ENCODE measurements at places on chromosomes 2 and 18.
A peak's percentile ranks its signal among the peaks of the same experiment; 100 is the strongest.

DNA sequence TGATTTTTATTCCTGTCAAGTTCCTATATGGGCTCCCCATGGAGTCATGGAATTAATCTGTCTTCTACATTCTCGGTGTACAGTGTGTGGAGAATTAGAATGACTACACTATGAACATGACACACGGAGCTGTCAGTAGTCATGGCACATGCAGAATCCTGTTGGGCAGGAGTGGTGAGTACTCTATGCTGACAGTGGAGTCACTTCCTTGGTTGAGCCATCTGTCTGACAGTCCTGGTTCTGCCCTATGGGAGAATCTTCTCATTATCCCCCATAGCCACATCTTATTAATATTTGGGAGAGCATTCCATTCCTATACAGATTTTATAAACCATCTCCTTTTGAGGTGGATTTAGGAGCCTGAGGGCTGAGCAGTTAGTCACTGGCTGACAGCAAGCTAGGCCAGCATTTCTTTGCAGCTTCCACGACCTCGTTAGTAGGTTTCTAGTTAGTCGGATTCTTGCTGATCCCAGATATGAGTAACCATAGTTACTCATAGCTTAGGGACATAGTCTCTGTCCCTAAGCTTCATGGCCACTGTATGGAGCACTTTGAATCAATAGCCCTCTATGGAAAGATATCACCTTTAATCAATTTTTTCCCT, 90.6 kb downstream of the MDH1 start:
- DNase-seq, result no peak

DNA sequence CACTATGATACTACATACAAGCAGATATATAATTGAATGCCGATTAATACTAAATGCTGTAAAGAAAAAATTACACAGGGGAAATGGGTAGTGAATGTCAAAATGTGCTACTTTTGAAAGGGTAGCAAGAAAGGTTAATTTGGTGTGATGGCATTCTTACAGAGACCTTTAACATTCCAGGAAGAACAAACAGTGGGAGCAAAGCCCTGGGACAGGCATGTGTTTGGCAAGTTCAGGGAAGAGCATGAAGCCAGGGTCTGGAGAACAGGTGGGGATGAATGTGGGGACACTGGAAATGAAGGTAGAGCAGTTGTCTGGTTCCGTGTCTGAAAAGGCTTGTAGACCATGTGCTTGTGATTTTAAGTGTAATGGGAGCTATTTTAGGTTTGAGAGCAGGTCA, 82.2 kb upstream of the CYTIP start:
- no peak for DNase-seq

DNA sequence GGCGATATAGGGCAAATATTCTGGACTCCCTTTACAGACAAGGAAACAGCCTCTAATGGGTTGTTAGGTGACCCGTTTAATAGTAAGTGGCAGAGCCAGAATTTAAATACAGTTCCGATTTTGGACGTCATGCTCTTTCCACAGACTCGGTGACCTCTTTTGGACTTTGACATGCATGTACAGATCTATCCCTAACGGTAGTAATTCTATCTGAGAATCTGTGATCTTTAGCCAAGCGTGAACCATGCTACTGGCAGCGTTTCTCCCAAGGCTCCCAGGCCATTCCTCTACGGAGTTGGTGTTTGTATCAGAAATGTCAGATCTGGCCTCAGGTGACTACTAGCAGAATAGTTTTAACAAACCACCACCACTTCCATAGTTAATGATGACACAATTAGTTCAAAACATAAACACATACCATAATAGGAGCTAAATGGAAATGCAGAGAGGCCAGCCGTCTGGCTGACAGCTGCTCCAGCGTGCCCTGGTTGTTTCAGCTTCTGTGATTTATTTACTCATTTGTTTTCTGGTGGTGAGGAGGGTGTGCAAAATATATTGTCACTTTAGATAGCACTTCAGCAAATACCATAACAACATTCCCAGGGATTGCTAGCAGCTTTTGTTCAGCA, 304.6 kb upstream of the LYPD1 start:
- DNase-seq, result no peak

- no peak for DNase-seq
Measured at GRCh38 chr2:72154386-72154975, 6.8 kb upstream of the CYP26B1 start.

GRCh38 chr2:136386046-136386445, 268.1 kb upstream of the CXCR4 start:
- DNase-seq, result peak; percentile 20

Measured in cardiac fibroblast (primary cell).